AG04450 (cell line): ENCODE measurements at places on chromosomes 7 and 10.

DNA sequence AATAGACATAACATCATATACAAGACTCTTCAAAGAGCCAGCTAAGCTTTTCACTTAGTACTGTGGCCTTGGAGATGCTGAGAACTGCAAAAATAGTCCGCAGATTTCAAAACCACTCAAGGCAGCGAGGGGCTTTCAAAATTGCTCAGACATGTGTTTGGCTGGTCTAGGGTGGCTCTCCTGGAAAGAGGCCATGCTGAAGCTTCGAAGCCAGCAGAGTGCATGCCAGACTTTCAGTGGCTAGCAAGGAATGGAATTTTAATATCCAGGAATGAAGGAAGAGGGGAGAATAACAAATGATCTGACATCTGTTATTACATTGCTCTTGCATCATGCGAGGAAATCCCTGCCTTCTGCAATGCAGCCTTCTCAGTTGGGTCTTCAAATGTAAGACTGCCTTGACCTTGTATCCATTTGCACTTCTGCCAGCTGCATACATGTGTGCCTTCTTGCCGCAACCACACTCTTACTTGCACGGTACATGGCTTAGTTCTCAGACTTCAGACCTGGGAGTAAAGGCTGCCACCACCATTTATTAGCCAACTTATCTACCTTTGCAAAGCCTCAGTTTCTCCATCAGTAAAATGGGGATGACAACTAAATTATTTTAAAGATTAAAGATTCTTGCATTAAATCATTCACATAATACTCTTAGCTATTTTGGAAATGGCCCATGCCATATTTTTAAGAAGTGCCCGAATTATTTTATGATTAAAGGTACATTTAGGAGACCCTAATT is 55.9 kb downstream of the ITIH5 start:
- DNase-seq, result peak; percentile 69

DNA sequence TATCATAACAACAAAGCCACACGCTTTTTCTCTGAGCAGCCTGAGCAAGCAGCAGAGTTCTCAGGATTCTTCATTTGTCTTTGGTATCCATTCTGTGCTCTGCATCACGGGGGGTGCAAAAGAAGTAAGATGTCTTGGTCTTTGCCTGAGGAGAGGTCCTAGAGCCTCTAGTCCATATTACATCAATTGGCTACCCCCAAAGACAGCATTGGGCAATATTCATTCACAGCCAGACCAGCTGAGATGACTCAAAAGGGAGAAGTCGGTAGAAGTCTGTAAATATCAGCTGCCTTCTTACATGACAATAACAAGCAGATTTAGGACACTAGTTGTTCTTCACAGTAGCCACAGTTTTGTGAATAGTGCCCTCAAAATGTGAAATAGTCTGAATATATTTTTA is 66.6 kb downstream of the FZD1 start:
- no peak for DNase-seq

DNA sequence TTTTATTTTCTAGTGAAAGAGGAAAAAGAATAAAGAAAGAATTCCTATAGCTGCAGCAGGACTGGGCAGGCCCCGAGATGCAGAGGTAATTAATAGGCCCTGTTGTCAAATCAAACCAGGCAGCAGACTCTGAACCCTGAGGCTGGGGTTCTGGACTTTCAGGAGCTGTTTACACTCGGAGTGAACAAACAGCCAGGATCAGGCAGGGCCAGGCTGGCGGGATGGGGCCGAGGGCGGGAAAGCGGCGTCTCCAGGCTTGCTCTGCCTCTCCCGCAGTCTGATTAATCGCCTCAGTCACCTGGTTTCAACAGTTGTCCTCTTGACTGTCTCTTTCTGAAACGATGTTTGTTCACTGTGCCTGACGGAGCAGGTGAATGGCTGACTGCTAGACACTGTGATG is 675.4 kb upstream of the FOXK1 start:
- no peak for DNase-seq

GRCh38 chr7:46525876-46526275 is 604.8 kb upstream of the IGFBP3 start:
- DNase-seq, result no peak

- no peak for DNase-seq
Measured at GRCh38 chr7:117218700-117219099, 104.2 kb downstream of the WNT2 start.
